ENCODE measurements at places on chromosomes 2 and 18.
A peak's percentile ranks its signal among the peaks of the same experiment; 100 is the strongest.

DNA sequence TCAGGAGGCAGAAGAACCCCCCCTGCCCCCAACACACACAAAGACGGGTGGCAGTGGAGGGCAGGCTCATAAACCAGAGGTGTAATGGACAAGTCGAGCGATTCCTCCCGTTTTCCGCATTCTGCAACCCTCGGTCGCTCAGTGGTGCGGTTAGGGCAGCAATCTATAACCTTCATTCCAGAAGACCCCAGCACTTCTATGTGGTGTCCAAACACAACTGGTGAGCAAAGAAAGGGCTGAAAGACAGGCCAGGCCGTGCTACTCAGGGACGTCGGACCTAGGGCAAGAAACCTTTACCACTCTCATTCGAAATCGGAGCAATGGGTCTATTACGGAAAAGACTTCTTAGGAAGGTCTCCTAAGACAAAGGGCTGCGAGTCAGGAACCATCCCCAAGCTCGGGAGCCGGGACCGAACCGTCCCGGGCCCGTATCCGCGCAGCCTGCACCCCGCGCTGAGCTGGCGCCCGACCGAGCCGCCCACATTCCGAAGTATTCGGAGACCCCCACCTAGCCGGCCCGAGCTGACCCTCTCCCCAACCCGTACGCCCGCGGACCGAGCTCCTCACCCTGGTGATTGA lies 568 bp downstream of the ARL5A start:
- DNase-seq, result peak; percentile 34

- DNase-seq, result no peak
These were observed 96.1 kb downstream of the IRS1 start for GRCh38 chr2:226703514-226703913.

DNA sequence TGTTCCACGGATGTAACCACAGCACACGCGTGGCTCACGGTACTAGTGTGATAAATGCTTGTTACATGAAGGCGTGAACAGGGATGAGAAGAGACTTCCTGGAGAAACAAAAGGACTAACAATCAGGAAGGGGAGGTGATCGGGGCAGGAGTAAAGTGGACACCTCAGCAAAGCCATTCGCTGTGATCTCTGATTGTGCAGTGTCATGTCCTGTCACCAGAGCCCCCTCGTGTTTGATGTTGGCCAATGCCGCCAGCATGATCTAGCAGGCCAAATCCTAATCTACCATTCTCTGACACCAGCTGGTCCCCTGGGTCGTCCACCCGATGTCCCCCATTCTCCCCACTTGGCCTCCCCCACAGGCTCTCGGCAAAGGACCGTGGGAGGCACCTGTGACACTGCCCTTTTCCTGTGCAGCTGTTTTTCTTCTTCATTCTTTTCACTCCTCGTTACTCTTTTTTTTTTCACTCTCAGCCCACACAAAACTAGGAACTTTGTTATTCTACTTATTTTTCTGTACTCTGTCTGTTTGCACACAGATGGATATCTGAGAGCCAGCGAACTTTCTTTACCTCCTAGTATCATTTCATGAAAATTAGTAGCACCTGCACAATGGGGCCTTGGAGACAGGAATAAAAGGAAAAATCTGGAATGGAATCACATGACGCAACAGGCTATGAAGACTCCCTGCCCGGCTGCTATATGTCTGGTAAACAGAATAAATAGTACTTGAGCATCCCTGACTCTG lies 146.8 kb downstream of the TGIF1 start:
- DNase-seq, result peak; percentile 54

DNA sequence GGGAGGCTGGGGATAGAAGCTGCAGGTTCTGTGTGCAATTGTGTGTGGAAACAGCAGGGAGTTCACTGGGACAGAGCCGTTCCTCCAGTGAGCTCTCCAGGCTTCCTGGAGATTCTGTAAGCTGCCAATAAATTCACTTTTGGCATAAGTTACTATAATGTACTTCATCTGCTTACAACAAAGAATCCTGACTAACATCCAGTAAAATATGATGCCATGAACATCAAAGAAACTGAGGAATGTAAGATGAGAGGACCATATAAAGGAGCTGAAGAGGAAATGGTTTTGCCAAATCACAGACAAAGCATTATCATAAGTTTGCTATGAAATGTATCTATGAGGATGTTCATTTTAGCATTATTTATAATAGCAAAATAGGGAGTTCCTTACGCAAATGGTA lies 175.3 kb downstream of the KCNE4 start:
- no peak for DNase-seq

GRCh38 chr2:225042800-225043167 lies 516 bp upstream of the DOCK10 start:
- no peak for DNase-seq
